Activated CD4-positive, alpha-beta memory T cell treated with anti-CD3 and anti-CD28 coated beads for 36 hours (primary cell): ENCODE measurements at places on chromosomes 4 and X. TPM values are rescaled to one million over a fixed set of nuclear protein-coding genes. Genes with fewer than 3 reads are reported as not detected.

DNA sequence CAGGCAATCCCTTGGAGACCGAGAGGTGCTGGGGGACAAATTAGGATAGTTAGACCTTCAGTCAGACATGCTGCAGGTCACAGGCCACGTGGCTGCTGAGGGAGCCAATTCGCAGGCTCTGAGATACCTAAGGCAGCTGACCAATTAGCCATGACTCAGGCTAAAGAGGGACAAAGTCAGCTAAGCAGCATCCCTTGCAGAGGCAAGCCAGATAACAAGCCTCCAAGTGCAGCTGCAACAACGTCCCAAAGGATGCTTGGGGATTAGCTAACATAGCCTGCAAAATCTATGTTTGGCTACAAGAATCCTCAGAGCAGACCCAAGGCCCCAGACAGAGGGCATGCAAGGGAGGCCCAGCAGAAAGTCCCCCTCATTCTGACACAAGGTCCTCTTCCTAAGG, 93.5 kb downstream of the SEL1L3 start:
- H3K4me1 ChIP-seq, result no peaks in the 10 kb centered on the region
- peaks cover 34% of the 10 kb centered on the region for H3K36me3 ChIP-seq
- H3K27me3 ChIP-seq, result no peaks in the 10 kb centered on the region
- H3K27ac ChIP-seq, result no peak overlapping the region
- no peak overlapping the region for H3K4me3 ChIP-seq

- H3K27ac ChIP-seq, result no peak overlapping the region
These were observed 201.0 kb upstream of the STK26 start for GRCh38 chrX:131821945-131822622.

USP27X gene
- 2.0 TPM for total RNA-seq

NSG1 gene
- total RNA-seq, result 9.1 TPM

TMPRSS11D gene
- not detected for total RNA-seq

MAML3 gene
- total RNA-seq, result 0.51 TPM

NAAA gene
- total RNA-seq, result 32.2 TPM
